ENCODE measurements at places on chromosomes 3 and 15.

- no peak for DNase-seq
These were observed 20.9 kb downstream of the SLC2A2 start for GRCh38 chr3:171005648-171006047.

DNA sequence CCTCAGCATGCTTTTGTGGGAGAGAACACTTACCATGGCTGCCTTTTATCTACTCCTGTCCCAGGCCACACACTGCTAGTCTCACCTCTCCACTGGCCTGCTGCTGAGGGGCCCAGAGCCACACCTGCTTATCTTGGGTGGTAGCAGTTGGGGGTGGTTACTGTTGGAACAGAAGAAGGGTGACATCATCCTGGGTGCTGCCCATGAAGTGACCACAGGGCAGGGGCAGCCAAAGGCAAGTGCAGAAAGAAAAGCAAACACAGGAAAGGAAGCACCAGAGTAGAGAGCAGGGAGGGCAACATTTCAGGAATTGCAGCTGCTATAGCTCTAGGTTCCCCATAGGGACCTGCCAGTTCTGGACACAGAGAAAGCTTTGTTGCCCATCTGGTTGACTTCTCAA lies 345.2 kb downstream of the VPS13C start:
- no peak for DNase-seq

DNA sequence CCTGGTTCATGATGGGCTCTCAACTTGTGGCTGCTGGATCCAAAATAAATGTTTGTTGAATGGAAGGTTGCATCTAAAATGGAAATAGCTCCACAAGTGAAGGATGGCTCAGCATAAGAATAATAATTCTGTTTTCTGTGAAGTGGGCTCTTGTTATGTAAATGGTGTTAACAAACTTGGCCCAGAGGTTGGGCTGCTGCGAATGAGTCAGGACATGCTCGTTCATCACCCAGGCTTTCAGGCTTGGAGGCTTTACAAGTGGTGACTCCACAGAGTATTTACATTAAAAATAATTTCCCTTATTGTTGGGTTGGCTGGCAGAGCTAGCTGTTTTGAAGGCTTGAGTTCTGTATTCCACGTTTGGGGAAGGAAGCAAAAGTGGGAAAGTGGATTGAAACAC lies 60.5 kb downstream of the ITGB5 start:
- no peak for DNase-seq

DNA sequence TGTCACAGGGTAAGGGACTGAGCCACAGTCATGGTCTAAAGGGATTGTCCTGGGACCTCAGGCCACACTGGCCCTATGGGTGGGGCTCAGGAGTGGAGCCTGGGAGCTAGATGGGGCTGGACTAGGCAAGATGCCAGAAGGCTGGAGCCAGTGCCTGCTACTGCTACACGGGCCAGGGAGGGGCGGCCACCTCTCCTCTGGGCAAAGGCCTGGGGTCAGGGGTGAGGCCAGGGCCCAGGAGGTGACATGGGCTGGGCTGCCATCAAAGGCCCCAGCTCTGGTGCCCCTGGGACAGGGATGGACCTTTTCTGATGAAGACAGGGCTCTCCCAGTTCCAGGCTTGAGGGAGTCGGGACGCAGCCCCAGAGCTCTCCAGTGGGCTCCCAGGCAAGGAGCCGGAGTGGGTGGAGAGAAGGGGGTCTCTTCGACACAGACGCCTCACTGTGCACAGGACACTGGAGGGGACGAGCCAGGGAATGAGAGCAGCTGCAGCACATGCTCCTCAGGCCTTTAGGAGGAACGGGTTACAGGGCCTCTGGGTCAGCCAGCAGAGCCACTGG lies 62.1 kb upstream of the IQSEC1 start:
- no peak for DNase-seq

GRCh38 chr3:94173673-94174434 lies 111.0 kb downstream of the NSUN3 start:
- no peak for DNase-seq

- DNase-seq = no peak
These were observed 53.7 kb downstream of the NMD3 start for GRCh38 chr3:161274691-161275298.

- DNase-seq = no peak
These were observed 319.9 kb downstream of the NAALADL2 start for GRCh38 chr3:175179055-175179454.

DNA sequence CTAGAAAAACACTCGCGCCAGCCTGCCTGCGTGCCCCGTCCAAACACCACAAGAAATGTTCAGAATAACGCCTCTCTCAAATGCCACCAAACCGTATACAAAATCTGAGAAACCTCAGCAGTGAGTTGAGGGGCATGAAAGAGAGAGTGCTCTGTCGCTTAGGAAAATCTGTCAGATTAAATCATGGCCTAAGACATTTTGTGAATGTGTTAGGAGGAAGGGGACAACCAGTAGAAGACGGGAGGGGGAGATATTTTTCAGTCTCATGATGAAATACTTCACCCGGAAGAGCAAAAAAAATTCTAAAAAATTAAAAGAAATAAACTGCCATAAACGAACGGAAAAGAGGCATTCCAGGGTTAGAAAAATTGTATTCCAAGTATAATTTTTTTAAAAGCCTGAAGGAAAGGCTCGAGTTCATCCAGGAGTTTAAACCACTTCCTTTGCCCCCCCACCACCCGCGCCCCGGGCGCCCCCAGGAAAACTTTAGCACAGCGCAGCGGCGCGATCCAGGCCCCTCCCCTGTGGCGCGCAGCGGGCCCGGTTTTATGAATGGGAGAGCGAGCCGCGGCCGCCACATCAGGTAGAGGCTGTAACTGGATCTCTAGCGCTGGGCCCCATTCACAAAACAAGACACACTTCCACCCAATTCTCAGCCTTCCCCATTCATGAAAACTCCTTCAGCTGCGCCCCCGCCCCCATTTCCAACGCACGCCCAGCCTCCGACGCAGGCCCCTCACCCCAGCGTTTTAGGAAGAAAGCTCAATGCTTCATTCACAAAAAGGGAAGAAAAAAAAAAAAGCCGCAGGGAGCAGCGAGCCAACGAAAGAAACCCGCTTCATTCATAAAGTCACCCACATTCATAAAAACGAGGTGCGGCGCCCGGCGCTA lies 1.4 kb downstream of the ETV5 start:
- no peak for DNase-seq

DNA sequence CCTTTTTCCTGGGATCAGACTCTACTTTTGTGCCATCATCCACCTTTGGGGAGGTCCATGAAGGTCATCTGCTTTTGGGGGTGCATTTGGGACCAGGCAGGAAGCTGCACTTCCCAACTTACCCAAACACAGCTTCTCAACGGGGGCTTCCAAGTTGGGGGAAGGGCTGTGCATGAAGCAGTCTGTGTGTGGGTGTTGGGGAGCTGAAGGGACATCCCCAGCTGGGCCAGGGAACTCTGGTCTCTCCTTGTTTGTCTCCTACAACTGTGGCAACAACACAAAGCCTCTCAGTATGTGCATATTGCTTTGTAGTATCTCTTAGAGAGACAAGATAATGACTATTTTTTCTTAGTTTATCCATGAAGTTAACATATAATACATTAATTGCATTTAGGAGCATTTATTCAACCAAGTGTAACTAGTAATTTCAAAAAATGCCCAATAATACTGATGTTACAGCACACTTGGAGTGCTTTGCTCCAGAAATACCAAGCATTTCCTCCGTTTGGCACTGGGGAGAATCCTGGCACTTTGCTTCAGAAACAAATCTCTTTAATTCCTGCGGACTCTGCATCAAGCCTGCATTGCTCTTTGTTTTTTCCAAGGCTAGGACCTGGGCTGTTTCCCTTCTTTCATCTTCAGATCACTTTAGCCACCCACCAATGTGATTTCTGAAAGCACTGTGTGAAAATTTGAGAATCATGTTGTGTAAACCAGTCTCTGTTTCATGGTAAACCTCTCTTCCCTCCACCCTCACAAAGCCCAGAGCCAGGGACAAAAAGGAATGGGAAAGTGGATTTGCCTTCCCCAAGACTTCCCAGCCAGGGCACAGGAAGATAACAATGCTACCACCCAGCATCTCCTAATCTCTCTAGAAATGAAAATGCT lies 126.2 kb upstream of the PFN2 start:
- DNase-seq = no peak

- DNase-seq = no peak
These were observed 20.2 kb upstream of the CPOX start for GRCh38 chr3:98613616-98614015.

DNA sequence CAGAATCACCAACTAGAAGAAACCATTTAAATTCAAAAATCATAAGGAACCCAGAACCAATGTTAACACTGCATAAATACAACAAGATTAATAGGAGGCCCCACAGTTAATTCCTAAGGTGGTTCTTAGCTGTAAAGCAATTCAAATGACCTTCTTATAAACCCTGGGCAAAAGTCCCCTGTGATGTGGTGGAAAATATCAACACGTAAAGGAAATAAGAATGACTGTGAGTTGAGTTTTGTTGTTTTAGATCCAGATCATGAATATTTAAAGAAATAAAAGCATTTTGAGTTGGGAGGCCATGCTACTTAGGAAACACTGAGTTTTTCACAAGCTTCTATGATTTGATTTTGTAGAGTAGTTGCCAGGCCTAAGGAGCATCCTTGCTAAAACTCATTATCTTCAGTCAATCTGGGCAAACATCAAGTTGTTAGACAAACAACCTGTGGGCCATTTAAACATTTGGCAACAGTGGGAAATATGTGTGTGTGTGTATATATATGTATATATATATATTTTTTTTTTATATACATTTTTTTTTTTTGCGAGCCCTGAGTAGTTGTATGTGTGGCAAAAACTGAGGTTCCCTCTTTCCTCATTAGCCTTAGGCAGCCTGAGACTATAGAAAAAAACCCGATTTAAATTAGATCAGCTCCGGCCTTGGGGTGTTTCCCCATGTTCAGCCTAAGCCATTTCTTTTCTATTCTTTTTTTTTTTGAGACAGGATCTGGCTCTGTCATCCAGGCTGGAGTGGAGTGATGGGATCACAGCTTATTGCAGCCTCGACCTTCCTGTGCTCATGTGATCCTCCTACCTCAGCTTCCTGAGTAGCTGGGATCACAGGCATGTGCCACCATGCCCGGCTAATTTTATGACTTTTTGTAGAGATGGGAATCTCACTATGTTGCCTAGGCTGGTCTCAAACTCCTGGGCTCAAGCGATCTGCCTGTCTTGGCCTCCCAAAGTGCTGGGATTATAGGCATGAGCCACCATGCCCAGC lies 8.0 kb upstream of the PXK start:
- no peak for DNase-seq

GRCh38 chr3:39126532-39127071 lies 19.1 kb downstream of the TTC21A start:
- no peak for DNase-seq

DNA sequence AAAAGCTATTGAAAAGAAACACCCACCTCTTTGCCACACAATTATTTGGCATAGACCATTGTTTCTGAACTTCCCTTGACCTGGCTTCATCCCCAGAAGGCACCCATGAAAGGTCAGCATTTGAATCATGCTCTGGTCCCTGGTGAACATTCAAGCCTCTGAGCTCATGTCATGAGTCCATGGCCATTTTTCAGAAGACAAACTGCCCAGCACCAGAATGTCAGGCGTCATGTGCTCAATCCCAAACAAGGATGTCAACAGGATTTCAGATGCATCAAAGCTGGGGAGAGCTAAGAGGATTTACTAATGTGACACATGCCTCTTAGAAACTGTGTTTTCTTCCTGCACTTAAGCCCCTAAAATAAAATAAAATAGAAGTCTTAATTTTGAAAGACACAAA lies 41.3 kb downstream of the TMED3 start:
- DNase-seq = no peak

DNA sequence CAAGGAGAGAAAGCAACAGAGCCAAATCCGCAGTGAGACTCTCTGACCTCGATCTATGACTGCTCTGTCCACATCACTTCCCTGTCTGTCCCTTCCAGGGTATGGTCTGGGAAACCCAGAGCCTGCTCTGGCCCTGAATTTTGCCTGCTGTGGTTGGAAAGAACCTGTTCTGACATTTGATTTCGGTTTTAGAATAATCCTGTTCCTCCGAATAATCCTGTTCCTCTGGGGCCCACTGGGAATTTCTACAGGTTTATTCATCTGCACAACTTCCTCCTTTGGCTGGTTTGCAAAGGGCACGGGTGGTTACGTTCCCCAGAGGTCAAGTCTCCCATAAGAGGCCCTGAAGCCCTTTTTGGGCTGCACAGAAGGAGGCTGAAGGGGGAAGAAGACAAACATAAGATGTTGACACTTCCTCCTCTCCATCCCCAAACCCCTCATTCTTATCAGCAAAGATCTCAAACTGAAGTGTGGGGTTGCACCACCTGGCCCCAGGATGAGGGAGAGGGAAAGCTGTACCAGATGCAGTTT lies 10.6 kb downstream of the LAMP3 start:
- no peak for DNase-seq

DNA sequence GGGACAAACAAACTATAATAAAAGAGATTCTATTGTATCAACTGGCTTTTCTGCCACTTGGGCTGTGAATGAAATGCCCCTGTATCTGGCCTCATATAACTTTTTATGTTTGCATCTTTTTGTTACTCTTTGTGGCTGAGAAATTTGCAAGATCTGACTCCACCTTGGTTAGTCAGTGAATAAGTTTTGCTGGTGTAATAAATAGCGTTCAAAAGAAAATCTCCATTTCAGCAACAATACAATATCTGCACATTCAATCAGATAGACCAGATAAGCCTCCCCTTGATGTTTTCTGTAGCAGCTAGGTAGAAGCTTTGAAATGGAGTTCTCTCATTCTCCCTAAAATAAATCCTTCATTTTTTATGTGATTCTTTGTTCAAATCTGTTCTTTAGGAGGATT lies 12.0 kb downstream of the TRAT1 start:
- DNase-seq = no peak

All from forelimb muscle (tissue), 1 donor.